Epithelial cell of proximal tubule (primary cell): ENCODE measurements at places on chromosomes 16 and 17.

- no peak for DNase-seq
These were observed 5.1 kb upstream of the TRIM25 start for GRCh38 chr17:56918916-56919315.

DNA sequence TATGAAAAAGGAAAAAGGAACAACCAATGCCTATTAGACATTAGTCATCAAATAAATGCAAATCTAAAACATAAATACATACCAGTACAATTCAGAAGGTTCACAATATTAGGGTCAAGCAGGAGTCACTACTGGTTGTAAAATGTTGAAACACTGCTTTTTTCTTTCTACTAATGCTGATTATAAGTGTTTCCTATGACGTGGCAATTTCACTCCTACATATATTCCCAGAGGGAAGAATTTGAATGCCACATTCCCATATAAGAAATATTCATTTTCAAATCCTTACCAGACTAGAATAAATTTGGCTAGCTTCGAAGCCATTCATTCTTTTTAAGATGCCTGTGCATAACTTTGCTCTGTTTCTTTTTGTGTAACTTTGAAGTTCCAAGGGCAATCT, 2.6 kb upstream of the KRTAP9-2 start:
- DNase-seq: no peak

GRCh38 chr17:81210466-81210865, 12.3 kb downstream of the CEP131 start:
- DNase-seq: no peak

- DNase-seq: no peak
These were observed 31.5 kb downstream of the MPRIP start for GRCh38 chr17:17073581-17074403.

GRCh38 chr17:21171970-21172510, 41.9 kb downstream of the TMEM11 start:
- DNase-seq: no peak

GRCh38 chr16:23852794-23853562, 17.2 kb downstream of the PRKCB start:
- no peak for DNase-seq

DNA sequence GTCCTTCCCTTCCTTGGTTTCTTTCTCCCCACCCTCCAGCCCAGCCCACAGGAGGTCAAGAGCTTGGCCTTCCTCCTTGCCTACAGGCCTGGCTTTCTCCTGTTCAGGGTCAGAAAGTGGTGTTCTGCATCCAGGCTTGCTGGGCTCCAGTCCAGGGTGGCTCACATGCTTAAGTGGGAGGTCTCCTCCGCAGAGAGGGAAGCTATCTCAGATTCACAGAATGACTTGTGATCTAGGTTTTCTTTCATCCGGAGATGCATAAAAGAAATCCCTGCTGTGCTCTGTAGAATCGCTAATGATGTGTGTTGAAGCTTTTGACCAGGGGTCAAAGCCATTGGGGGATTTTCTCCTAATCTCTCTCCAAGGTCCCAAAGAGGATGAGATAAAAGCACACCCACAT, 382.3 kb upstream of the EEF2KMT start:
- no peak for DNase-seq

DNA sequence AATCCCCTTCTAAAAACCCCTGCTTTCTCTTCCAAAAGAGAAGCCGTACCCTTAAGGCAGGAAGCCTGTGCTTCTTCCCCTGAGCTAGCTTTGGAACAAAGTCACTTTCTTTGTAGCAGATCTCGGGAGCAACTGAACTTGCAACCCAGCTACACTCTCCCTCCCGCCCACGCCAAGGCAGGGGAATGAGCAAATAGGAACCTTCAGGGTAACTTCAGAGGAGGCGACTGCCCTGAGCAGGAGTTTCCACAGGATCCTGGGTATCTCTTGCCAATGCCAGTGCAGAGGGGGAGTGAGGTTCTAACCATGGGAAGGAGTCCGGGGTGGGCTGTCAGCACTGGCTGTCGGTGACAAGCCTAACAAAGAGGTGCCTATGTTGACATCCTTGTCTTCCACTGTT, 5.9 kb upstream of the PIRT start:
- no peak for DNase-seq

DNA sequence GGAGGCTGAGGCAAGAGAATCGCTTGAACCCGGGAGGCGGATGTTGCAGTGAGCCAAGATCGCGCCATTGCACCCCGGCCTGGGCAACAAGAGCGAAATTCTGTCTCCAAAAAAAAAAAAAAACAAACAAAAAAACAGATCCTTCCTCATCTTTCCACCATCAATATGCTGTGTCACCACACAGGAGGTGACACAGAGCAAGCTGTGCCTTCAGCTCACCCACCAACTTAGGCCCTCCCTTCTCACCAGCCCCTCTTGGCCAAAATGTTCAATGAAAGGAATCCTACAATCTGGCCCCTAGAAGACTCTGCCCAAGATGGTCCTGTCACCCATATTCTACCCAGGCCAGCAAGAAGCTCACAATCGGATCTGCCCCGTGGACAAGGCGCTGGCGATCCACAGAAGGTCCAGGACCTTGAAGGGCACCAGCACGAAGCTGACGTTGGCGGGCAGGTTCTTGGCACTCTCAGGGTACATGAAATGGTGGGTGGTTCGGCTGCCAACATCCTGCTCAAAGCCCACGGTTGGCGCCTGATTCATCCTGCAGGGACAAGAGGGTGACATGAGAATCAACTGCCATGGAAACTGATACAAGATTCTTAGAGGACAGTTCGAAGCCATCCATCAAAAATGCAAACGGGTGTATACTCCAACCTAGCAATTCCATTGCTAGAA, 41.4 kb downstream of the DDX19A start:
- DNase-seq: no peak

- DNase-seq: no peak
These were observed 606.3 kb upstream of the CDH11 start for GRCh38 chr16:65728167-65728566.

DNA sequence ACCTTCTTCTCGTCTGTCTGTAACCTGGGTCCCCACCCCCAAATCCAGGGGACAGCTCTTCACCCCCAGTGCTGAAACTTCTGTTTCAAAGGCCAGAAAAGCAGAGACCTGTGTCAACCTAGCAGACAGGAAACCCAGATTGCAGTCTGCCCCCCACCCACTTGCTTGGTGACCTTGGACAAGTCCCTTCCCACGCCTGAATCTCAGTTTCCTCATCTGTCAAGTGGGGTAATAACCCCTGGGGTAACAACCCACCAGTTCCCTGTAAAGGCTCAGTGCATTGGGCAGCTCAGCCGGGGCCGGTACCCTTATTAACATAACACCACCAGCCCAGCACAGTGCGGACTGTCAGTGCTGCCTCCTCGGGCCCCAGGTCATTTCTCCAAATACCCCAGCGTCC, 1.3 kb downstream of the STX1B start:
- DNase-seq: no peak

- no peak for DNase-seq
These were observed 46.2 kb downstream of the CDK12 start for GRCh38 chr17:39507511-39507910.

DNA sequence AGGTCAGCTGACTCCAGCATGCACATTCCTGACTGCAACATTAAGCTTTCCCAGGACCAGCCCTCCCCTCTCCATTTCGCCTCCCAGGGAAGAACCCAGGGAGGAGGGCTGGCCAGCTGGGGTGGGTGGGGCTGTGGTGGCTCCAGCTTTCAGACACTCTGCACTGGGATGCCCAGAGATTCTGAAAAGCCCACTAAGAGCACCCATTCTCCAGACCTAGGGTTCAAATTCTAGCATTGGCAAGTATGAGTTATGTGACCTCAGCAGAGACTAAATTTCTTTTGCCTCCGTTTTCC, 7.8 kb downstream of the DLX3 start:
- no peak for DNase-seq

GRCh38 chr16:87464691-87465300, 28.0 kb downstream of the ZCCHC14 start:
- peak; percentile 88 for DNase-seq

- DNase-seq: no peak
These were observed 31.0 kb downstream of the OMG start for GRCh38 chr17:31266042-31266441.
